ENCODE measurements at places on chromosomes 1 and 21. TPM values are rescaled to one million over a fixed set of nuclear protein-coding genes. Genes with fewer than 3 reads are reported as not detected.

The PUM1 gene
- 69.4 TPM for total RNA-seq

The TBX19 gene
- total RNA-seq, result 0.40 TPM

DNA sequence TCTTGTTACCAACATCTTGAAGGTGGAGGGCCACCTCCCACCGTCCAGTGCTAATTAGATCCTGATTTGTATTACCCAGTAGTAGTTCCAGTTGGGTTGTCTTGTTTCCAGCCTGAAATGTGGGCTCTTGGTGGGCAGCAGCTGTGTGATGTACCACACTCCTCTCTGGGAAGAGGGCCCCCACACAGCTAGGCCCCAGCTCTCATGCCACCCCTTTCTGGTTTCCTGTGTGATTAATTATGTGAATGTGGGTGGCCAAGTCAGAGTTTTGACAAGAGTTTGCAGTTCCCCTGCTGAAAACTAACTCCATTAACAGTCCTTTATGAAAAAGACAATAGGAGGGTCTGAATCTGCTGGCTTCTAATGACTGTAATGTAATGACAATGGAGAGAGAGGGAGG, 3.8 kb downstream of the HMGB4 start:
- no peak for DNase-seq

DNA sequence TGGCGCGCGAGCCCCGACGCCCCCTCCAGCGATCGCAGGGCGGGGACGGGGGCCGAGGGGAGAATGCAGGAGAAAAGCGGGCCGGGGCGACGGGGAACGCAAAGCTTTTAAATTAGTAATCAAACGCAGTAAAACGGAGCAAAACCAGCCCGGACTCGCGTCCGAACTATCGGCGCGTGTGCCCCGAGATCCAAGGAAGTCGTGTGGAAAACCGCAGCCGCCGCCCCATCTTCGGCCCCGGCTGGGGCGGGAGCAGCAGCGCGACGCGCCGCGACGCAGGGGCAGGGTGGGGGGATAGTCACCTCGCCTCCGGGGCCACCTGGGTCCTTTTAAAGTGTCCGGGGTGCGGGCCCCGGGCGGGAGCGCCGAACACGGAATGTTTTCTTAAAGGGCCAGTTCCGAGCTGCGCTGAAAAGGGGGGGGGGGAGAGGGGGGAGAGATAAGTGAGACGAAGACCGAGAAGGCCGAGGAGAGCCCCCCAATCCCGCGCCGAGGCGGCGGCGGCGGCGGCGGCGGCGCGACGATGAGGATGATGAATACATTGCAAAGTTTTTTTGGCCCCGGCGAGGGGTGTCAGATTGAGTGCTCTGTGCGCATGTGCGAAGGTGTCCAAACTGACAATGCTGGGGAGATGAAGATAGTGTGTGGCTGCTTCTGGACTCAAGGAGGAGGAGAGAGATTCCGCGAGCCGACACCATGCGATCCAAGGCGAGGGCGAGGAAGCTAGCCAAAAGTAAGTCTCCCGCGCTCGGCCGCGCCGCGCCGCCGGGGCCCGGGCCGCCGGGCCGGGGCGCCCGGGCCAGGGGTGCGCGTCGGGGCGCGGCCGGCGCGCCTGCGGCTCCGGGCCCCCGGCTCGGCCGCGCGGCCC, at the start of gene PRDM16:
Gene PRDM16 (plus strand): TSS at position 640 of the 868 bp plus-strand sequence. CDS start 57 bp downstream, at position 697.
- no peak for DNase-seq
